ENCODE measurements at places on chromosomes 1 and 21.

DNA sequence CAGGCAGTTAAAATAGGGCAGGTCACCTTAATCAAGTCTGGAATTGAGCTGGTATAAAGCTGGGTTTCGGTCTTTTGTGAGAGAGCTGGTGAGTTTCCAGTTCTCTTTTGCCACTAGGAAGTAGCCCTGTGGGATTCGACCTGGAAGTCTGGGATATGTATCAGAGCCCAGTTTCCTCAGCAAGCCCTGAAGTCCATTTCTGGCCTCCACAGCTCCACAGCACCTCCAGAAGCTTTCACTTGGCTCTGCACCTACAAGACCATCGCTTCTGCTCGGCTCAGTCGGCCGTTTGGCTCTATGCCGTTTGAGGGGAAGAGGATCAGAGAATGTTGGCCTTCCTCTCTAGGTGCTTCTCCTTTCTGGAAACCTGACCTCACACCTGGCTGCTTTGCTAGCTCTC, 148.0 kb downstream of the GALNT2 start:
- DNase-seq = no peak

- DNase-seq = no peak
Measured at GRCh38 chr1:24963099-24963872, 33.2 kb upstream of the RUNX3 start.

DNA sequence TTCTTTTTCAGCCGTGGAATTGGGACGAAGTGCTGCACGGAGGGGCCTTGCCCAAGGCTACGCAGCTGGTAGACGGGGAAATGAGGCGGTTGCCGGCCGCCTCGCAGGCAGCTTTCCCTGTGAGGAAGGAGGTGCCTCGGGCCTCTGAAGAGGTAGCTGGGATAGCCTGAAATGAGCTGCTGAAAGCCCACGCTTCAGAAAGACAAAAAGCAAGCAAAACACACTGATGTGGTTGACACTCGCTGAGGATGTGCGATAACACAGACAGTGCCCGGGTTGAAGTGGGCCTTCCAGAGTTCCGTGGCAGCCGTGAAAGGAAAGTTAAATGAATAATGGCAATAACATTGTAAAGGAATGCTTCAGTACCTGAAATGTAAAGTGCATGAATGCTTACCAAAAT, 47.2 kb downstream of the S1PR1 start:
- no peak for DNase-seq

DNA sequence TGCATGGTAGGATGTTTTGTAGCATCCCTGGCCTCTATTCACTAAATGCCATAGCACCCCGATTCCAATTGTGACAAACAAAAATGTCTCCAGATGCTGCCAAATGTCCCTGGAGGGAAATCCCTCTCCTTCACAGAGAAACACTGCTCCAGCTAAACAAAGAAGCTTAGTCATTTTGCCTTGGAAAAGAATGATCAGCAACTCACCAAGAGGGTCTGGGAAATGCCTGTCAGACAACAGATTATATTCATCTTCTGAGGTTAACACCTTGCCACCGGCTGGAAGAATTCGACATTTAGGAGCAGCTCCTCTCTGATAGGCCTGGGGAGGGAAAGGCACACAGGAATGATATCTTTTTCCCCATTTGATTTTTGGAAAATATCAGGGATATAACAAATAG, 84.4 kb downstream of the NIBAN1 start:
- DNase-seq = no peak

DNA sequence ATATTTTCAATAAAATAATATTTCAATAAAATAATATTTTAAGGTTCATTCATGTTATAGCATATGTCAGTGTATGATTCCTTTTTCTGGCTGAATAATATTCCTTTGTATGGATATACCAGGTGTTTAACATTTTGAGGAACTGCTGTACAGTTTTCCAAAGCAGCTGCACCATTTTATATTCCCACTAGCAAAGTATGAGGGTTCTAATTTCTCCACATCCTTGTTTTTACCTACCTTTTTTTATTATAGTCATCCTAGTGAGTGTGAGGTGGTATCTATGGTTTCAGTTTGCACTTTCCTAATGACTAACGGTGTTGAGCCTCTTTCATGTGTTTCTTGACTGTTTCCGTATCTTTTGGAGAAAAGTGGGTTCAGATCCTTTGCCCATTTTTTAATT, 5.2 kb downstream of the DEGS1 start:
- DNase-seq = no peak

DNA sequence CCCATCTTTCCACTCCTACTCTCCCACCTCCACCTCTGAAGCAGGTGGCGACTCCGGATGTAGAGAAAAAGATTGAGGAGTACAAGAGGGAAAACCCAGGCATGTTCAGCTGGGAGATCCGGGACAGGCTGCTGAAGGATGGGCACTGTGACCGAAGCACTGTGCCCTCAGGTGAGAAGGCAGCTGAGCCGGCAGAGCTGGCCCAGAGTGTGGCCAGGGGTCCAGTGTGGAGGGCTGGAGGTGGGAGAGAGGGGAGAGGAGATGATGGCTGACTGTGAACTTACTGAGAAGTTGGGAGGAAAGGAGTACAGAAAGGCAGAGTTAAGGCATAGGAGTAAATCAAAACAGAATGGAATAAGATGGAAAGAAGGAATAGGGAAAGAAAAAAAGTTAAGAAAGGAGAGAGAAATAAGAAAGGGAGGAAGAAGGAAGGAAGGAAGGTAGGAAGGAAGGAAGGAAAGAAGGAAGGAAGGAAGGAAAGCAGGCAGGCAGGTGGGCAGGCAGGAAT, 4.5 kb downstream of the PAX7 start:
- DNase-seq = no peak

DNA sequence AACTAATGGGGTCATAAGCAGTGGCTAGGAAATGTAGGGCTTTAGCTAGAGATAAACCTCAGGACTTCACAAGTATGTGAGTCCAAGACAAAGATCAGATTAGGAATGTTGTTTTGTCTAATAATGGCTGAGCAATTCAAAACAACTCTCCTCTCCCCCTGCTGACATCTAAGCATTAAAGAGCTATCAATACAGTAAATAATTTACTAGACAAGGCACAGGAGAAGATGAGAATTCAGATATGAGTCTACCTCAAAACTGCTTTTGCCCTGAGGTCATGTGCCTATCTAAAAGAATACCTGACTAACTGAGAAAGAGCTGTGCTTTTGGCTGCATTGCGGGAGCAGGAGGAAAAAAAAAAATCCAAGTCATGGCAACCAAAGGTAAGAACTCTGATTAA, 86.8 kb downstream of the SPATA17 start:
- DNase-seq = no peak

GRCh38 chr1:8754247-8754650, 63.2 kb downstream of the RERE start:
- no peak for DNase-seq

DNA sequence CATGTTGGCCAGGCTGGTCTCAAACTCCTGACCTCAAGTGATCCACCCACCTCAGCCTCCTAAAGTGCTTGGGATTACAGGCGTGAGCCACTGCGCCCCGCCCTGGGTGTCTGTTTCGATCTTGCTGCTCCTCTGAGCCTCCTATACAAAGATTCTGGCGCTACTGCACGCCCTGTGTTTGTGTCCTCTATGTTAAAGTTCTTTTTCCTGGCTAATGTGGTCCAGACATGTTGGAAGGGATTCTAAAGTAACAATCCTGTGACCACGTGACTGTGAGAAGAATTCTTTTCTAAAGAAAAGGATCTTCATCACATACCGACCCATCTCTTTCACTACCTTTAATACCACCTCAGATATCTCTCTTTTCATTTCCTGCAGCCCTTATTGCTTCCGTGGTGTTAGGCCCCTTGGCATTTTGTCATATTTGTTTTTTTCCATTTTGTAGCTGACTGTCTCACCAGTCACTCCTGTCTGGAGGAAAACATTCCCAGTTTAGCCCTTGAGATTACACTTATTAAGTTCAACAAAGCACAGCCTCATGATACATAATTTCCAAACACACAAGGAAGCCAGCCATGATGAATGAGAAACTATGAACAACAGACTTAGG, 27.2 kb upstream of the ENO1 start:
- DNase-seq = no peak

GRCh38 chr1:39574646-39575045, 1.9 kb downstream of the PABPC4 start:
- DNase-seq = no peak

DNA sequence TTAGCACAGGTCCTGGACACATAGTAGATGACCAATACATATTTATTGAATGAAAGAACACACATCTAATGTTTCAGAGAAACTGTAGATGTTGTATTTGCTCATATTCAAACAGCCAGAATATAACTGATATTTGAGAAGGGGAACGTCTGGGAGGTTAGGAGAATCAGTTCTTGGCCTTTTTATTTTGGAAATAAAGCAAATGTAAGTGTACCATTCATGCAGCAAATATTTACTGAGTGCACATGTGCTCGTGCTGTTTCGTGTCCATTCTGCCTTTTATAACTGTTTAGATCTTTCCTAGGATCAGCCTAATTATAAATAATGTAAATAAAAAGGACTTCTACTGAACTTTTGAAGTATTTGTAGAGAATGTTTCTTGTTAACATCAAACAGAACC, 103.8 kb downstream of the GREM2 start:
- DNase-seq = no peak

GRCh38 chr21:14824126-14824525, 240.7 kb downstream of the NRIP1 start:
- DNase-seq = no peak

GRCh38 chr1:54716299-54717047, 812 bp downstream of the TTC4 start:
- DNase-seq = no peak

DNA sequence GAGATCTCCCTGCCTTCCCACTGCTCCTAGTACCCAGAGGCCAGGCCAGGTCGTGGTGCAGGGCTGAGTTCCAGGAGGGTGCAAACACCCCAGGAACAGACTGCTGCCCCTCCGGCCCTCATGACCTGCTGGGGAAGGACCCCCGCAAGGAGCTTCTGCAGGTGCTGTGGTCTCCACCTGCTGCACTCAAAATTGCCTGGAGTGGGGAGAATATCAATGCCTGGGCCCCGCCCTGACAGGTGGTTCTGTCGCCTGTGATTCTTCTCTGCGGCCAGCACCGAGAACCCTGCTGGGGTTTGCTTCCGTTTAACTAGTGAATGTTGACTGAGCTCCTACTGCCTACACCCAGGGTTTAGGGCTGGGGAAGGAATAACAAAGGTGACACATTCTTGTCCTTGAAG, 2.1 kb upstream of the TFF3 start:
- no peak for DNase-seq

GRCh38 chr21:39696618-39697017, 48.4 kb upstream of the IGSF5 start:
- DNase-seq = no peak

GRCh38 chr1:206116873-206117150, 376 bp downstream of the AVPR1B start:
- DNase-seq = no peak

- no peak for DNase-seq
Measured at GRCh38 chr1:107286125-107286524, 145.3 kb downstream of the NTNG1 start.

GRCh38 chr1:43704838-43705237, 2.5 kb upstream of the ST3GAL3 start:
- DNase-seq = no peak

DNA sequence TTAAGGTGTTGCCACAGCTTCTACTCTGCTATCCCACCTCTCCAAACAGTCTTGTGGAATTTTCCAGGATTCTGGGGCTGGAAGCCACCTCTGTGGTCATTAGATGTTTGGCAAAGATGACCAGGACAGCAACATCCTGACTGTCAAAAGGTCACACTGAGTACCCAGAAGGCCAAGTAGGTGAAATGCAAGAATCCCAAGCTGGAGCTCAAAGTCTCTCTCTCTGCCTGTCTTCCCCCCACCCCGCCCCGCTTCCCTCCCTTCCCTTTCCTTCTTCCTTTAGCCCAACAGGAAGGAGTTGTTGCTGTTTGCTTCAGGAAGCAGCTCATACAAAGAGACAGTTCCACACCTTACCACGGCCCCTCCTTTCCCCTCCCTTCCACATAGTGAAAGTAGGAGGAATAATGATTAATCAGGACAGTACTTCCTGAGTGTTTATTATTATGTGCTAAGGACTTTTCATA, 75.6 kb upstream of the SLC2A1 start:
- DNase-seq = no peak

GRCh38 chr1:56938646-56939045, 27.2 kb downstream of the C8B start:
- no peak for DNase-seq

DNA sequence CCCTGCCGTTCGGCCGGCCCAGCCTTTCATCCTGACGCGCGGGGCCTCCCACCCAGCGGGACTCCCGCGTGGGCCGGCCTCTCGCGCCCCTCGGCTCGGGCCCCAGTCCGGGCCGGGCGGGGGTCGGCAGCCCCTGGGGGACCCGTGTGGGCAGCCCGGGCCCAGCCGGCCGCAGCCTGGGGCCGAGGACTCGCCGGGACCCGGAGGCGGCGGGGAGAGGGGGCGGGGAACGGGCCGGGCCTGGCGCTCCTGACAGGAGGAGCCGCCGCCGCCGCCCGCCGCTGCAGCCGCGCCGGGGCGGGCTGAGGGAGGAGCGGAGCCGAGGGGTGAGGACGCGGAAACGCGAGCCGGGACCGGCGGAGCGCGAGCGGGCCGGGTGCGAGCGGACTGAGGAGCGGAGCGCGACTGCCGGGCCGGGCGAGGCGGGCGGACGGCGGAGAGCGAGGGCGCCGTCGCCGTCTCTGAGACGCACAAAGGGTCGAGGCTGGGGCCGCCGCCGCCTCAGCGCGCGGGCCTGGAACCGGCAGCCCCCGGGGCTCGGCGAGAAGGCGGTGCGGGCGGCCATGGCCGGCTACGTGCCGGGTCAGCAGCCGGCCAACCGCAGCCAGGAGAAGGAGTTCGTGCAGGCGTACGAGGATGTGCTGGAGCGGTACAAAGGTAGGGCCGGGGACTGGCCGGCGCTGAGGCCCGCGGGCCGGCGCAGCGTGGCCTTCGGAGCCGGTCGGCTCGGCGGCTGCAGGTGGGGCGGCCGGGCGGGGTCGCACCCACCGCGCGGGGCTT, 79.1 kb downstream of the NDUFS5 start:
- DNase-seq = no peak

DNA sequence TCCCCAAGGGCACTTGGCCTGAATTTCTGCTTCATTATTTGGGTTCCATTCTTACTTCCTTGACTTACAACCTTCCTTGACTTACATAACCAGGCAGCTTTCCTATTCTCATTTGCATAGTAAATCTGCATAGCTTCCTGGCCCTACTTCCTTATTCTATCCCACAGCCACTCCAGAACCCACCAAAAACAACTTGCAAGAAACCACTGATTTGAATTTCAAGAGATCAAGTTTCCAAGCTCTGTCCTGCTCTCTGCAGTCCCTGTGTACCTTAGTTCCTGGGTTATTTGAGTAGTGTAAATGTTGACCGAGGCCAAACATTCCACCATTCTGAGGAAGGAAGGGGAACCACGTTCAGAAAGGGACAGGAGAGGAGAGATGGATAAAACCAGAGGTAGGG, 603.3 kb downstream of the PTPRC start:
- no peak for DNase-seq

- no peak for DNase-seq
Measured at GRCh38 chr1:116770625-116771024, 16.4 kb downstream of the CD2 start.

GRCh38 chr1:156118177-156118868, 3.8 kb downstream of the LMNA start:
- no peak for DNase-seq

Data from HS-27A (cell line).